ENCODE measurements at places on chromosomes 1 and 21. TPM values are rescaled to one million over a fixed set of nuclear protein-coding genes. Genes with fewer than 3 reads are reported as not detected.

DNA sequence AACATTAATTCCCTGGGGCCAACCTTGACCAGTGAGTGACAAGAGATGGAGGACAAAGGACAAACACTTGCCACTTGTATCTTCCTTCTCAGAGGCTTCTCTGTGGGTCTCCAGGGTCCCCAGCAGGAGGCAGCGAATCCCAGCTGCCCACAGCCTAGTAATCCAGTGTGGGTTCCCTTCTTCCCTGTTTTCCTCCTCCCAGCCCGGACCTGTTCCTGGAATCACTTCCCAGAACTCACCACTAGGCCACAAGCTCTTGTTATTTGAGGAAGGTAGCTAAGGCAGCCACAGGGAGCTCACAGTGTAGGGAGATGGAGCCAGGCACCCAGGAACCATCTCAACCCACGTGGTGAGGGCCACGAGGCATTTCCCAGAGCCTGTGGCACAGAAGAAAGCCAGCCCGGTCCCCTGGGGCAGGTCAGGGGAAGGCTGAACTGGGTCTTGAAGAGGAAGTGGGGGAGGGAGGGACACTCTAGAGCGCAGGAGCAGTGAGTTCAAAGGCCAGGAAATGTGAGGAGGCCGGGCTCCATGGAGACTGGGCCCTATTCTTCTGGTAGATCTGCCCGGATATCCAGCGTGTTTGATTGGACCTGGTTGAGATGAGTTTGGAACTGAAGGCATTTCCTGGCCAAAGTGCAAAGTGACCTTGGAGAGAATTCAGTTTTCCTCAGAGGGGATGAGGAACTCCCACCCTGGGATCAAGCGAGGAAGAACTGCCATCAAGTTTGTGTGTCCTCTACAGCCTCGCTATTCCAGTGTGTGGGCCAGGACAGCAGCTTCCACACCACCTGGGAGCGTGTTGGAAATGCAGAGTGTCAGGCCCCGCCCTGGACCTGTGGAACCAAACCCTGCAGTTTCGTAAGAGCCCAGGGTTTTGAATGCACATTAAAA lies 20.3 kb upstream of the C2CD2 start:
- peak; percentile 45 for DNase-seq

UMODL1 gene
- total RNA-seq: not detected

AADACL3 gene
- total RNA-seq: not detected

KISS1 gene
- total RNA-seq: not detected

DNA sequence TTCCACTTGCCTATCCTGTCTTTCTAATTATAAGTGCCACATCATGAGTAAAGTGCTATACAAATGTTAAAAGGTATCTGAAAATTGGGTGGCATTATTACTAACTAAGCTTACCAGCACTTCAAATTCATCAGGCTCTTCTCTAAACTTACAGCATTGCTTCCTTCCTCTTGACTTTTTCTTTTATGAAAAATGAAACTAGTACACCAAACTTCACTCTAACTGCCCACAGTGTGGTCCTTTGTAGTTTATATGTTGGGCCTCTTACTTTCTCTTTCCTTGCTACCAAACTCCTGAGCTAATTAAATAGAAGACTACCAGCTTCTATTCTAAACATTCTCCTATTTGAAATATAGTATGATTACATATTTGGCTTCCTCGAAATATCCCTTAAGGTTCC lies 81.8 kb downstream of the NOTCH2 start:
- no peak for DNase-seq

TMEM52 gene
- total RNA-seq: 0.29 TPM

GRCh38 chr1:16168622-16169360 lies 12.9 kb upstream of the EPHA2 start:
- DNase-seq: no peak

GRCh38 chr1:50450861-50451653 lies 27.8 kb upstream of the DMRTA2 start:
- no peak for DNase-seq

DNA sequence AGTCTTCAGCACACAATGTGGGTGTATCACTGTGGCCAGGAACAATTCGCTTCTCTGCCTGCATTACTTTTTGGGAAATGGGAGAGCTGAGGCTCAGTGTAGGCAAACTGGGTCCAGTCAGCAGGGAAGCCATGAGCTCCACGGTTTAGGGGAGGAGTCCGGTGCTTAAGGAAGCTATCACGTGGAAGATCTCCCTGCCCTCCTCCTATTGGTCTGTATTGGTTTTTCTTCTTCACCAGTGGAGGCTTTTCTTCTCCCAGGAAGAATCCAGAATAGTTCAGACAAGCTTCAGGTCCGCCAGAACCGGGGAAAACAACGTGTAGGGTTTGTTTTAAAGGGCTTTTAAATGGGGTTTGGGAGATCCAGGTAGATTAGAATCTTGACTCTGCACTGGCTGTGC lies 156.2 kb upstream of the CAMK1G start:
- DNase-seq: no peak

DNA sequence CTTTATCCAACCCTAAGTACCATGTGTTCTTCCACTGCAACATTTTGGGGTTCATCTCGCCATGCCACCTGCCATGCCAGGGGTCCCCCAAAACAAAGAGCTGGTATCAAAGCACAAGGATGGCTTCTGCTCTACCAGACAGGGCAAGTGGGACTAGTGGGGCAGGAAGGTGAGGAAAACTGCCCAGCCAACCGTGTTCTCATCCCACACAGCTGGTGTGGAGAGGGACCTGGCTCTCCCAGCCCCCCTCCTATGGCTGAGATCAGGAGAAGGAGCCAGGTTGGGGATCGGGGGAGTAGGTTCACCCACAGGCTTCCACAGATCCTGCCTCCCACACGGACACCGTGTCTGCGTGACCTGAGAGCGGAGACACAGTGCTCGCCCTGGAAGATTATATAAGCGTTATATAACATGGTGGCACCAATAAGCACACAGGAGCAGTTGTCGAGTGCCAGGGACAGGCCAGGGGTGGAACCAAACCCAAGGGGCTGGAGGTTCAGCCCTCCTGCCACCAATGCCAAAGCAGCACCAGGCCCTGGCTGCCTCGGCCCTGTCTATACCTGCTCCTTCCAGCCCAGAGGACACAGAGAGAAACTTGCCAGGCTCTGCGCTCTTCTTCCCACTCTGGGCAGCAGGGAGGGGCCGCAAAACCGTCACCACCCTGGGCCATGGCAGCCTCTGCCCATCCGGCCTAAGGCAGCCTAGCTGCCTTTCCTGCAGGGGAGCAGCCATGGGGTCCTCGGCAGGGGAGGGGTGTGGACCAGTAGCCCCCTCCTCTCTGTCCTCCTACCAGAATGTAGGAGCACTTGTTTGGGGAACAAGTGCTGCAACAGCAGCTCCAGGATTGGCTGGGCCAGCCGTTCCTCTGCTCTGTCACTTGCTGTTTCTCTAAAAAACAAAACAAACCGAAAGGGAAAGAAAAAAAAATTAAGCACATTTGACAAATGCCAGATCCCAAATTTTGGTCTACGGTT lies 43.5 kb downstream of the CD34 start:
- no peak for DNase-seq

FBXO28 gene
- 19.1 TPM for total RNA-seq

Measured in H4 (cell line).